Tracheal epithelial cell (primary cell): ENCODE measurements at places on chromosomes 4 and X. TPM values are rescaled to one million over a fixed set of nuclear protein-coding genes. Genes with fewer than 3 reads are reported as not detected.

Gene CENPVL2
- total RNA-seq, result not detected in 2 replicates

Gene S100G
- not detected in 2 replicates for total RNA-seq

Gene AVPR2
- total RNA-seq, result 0.48 TPM in 1 of 2 replicates, not detected in the other

Gene MAGEA8
- total RNA-seq, result not detected in 2 replicates

Gene CACNA1F
- total RNA-seq, result 0.21 TPM in 1 of 2 replicates, not detected in the other

Gene GYPE
- not detected in 2 replicates for total RNA-seq

Gene P2RY8
- total RNA-seq, result not detected in 2 replicates

Gene PRIMPOL
- 8.5 and 10.6 TPM in 2 replicates for total RNA-seq

Gene FAM184B
- total RNA-seq, result not detected in 2 replicates

Gene PLP1
- total RNA-seq, result not detected in 2 replicates

Gene EDA2R
- 1.5 and 2.9 TPM in 2 replicates for total RNA-seq

Gene SSX4B
- not detected in 2 replicates for total RNA-seq

Gene KLB
- total RNA-seq, result under 0.01 TPM in 1 of 2 replicates, not detected in the other

Gene GPC4
- 0.64 and 5.3 TPM in 2 replicates for total RNA-seq

Gene SOX3
- not detected in 2 replicates for total RNA-seq

Gene NPY1R
- total RNA-seq, result 0.96 TPM in 1 of 2 replicates, not detected in the other

Gene TRPC5OS
- not detected in 2 replicates for total RNA-seq

Gene SHISA3
- total RNA-seq, result under 0.01 TPM in 1 of 2 replicates, not detected in the other

Gene FAM47C
- not detected in 2 replicates for total RNA-seq

Gene HNRNPD
- total RNA-seq, result 13.0 TPM in 2 replicates

Gene CXorf65
- not detected in 2 replicates for total RNA-seq

Gene TLR3
- 0.43 and 1.7 TPM in 2 replicates for total RNA-seq

Gene FAAH2
- total RNA-seq, result 3.6 and 10.8 TPM in 2 replicates

Gene TMEM150C
- 0.48 TPM in 1 of 2 replicates, not detected in the other for total RNA-seq

Gene SMIM31
- total RNA-seq, result not detected in 2 replicates

Gene SPANXB1
- not detected in 2 replicates for total RNA-seq

Gene MID1IP1
- 60.7 and 155 TPM in 2 replicates for total RNA-seq

Gene MBNL3
- 5.1 and 9.2 TPM in 2 replicates for total RNA-seq

Gene CXCL1
- total RNA-seq, result 2.6 and 92.1 TPM in 2 replicates

Gene ARHGEF6
- total RNA-seq, result 0.64 and 0.72 TPM in 2 replicates

Gene MID2
- 26.3 and 31.5 TPM in 2 replicates for total RNA-seq

Gene MSX1
- total RNA-seq, result 0.24 TPM in 1 of 2 replicates, not detected in the other

Gene GJB1
- not detected in 2 replicates for total RNA-seq

Gene WDFY3
- 53.3 and 58.6 TPM in 2 replicates for total RNA-seq

Gene C4orf36
- 1.3 and 2.9 TPM in 2 replicates for total RNA-seq

Gene KCNE5
- 0.21 TPM in 1 of 2 replicates, not detected in the other for total RNA-seq

Gene CYLC1
- not detected in 2 replicates for total RNA-seq

Gene WDR19
- 9.8 and 9.9 TPM in 2 replicates for total RNA-seq

Gene PGRMC2
- 13.0 and 17.5 TPM in 2 replicates for total RNA-seq

Gene BANK1
- total RNA-seq, result 0.43 and 0.72 TPM in 2 replicates

Gene HPGD
- 1.9 and 4.3 TPM in 2 replicates for total RNA-seq

Gene PPAT
- 26.0 and 39.6 TPM in 2 replicates for total RNA-seq

Gene SERPINA7
- not detected in 2 replicates for total RNA-seq

Gene TMEM271
- not detected in 2 replicates for total RNA-seq

Gene PDZD4
- under 0.01 TPM in 1 of 2 replicates, not detected in the other for total RNA-seq

Gene TEX13D
- total RNA-seq, result not detected in 2 replicates

Gene ADH1B
- not detected in 2 replicates for total RNA-seq

Gene ZAR1
- total RNA-seq, result not detected in 2 replicates

Gene AKAP14
- total RNA-seq, result 0.64 TPM in 1 of 2 replicates, not detected in the other

Gene HTR2C
- total RNA-seq, result under 0.01 TPM in 1 of 2 replicates, not detected in the other

Gene UBA1
- 84.0 and 118 TPM in 2 replicates for total RNA-seq

Gene SMIM10L2A
- 2.2 and 5.5 TPM in 2 replicates for total RNA-seq

Gene CXCL13
- not detected in 2 replicates for total RNA-seq

Gene PDZD11
- 21.1 and 39.3 TPM in 2 replicates for total RNA-seq

Gene KIAA1210
- total RNA-seq, result not detected in 2 replicates
